ENCODE measurements at places on chromosomes 2 and 18.

DNA sequence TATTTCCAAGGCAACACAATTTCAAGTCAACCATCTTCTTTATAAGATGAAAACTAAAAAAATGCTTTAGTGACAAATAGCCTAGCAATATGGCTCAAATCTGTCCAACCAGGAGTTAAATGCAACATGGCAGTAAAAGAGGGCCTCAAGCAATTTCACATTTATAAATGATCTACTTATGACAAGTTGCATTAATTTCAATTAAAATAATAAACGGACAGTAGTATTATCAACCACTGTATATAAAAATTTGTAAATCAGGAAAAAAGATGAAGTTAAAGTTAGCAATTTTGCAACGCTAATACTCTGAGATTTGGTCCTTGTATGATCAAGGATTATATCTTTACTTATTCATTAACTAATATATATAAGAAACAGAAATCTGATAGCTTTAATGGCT, 19.3 kb downstream of the CCDC88A start:
- no peak for DNase-seq

DNA sequence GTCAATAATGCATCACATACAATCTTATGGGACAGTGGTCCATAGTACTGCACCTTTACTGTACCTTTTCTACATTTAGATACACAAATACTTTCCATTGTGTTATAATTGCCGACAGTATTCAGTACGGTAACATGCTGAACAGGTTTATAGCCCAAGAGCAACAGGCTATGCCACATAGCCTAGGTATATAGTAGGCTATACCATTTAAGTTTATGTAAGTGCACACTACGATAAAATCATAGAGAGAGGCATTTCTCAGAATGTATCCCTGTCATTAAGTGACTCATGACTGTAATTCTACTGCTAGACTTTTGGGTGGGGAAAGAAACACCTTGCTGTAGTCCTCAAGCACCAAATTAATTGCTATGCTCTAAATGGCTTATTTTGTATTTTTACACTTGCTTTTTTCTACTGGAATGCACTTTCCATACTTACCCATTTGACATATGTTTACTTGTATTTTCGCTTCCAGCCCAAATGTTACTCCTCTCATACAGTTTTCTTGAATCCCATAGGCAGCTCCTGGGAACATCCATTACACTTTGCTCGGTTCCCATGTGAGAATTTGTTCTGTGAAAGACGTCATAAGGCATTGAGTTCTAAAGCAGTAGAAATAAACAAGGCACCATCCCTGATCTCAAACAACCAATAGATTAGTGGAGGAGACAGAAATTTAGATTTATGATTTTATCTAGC, 714.0 kb upstream of the ID2 start:
- no peak for DNase-seq

GRCh38 chr2:88078643-88079172, 11.1 kb downstream of the SMYD1 start:
- DNase-seq, result no peak

DNA sequence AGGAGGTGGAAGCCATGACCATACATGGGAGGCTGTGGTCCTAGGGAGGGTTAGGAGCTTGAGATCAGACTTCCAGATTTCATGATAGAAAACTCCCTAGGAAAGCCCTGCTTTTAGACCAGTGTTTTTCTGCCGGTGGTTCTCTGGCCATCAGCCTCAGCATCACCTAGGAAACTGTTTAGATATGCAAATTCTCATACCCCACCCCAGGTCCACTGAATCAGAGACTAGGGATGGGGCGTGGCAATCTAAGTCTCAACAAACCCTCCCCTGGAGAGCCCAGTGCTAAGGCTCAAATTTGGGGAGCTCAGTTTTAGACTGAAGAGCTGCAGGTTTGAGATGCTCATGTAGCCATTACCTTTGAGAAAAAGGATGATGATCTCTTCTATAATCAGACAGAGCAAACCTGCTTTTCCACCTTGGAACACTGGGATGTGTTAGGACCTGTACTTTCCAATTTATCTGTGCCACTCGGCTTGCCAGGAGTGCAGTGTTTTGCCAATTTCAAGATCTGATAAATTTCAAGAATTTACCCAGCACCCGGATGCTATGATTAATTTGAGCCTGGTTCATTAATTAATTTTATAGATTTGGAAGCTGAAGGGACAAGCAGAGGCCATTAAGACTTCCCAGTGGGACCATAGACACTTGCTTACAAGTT, 31.5 kb upstream of the LYPD6B start:
- DNase-seq, result no peak

DNA sequence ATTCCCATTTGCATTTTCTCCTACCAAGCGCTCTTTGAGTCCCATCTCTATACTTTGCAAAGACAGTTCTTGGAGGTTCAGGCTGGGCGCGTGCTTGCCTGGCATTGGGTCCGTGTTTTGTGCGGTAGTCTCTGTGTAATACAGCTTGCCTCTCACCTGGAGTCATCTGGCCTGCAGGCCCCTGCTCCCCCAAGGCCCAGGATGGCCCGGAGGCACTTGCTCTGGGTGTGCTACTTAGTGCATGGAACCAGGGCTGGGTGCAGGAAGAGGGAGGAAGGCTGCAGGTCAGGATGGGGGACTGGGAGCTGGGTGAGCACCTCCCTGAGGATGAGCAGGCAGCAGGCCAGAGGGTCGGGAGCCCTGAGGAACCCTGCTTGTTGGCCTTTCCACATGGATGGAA, 220.9 kb downstream of the LDLRAD4 start:
- no peak for DNase-seq

DNA sequence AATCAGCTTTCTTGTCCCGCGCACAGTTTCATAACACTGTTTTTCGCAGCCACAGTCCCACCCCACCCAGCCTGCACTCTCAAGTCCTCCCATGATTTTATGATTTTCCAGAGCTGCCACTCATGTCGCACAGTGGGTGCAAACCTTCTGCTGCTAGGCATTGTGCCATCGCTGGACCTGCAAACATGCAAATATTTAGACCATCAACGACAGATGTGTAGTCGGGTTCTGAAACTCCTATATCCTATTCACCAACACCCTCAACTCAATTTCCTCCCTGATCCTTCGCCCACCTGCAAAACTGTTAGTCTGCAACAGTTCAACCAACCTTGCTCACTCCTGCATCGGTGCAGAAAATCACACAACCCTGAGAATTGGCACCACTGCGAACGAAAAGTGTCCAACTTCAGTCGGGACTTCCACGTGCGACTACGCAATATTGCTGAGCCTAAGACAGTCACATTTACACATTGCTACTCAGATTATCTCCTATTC, 871 bp upstream of the ALS2 start:
- peak; percentile 16 for DNase-seq

DNA sequence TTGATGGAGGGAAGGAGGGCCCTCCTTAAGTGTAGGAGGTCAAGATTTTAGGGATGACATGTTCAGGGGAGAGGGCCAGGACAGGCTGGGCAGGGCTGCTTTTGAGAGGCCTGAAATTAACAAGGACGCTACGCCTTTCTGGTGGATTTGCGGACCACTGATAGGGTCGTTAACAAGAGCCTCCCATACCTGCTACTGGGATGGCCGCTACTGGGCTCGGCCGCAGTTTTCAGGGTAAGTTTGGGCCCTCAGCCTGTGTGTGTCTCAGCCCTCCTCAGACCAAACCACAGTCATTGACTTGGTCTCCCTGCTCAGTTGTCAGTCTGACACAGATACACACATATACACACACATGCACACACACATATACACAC, 180.9 kb downstream of the SMAD2 start:
- no peak for DNase-seq

DNA sequence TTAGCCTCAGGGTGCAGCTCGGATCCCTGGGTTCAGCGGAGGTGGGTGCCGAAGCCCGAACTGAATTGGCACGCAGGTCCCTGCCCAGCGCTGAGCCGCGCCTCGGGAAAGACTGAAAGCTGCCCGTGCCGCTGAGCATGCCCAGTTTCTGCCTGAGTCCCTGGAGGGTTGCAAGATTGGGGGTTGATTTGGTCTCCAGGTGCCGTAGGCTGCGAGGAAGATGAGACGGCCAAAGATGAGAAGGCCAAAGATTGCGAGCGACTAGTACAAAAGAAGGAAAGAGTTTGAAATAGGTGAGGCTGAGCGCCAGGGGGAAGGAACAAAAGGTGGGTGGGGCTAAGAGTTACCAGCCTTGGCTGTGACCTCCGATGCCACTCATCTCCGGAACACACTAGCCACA, 852 bp upstream of the KCNH7 start:
- no peak for DNase-seq

DNA sequence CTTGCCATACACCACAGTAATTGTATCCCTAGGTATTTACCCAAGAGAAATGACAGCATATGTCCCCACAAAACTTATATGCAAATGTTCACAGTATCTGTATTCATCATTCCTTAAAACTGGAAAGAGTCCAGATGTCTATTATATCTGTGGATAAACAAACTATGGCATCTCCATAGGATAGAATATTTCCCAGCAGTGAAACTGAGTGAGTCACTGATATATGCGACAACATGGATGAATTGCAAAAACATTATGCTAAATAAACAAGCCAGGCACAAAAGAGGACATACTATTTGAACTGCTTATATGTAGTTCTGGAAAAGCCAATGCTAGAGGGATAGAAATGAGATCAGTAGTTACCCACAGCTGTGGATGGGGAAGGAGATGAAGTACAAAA, 359.4 kb upstream of the DSEL start:
- no peak for DNase-seq

- no peak for DNase-seq
Measured at GRCh38 chr2:113878743-113879142, 11.1 kb upstream of the ACTR3 start.

DNA sequence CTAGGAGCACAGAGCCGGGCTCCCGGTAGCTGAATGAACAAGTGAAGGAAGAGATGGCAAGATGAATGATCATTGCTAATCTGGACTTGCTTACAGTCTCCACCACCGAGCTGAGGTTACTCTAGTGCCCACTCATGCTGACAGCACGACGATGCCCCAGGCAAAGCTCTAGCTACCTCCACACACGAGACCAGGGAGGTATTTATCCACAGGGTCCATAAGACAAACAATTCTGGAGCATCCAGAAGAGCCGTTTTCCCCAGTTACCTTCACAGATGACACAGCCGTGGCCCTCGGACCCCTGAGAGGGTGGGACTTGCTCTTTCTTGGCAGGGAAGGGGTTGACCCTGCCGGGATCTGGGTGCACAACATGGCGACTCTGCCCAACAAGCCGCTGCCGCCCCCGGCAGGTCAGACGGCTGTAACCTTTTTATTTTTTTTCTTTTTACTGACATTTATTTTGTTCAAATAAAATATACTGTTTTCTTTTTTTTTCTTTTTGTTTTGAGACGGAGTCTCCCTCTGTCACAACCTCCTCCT, 120.3 kb downstream of the PXDN start:
- DNase-seq, result no peak

GRCh38 chr2:134677856-134678756, 40.7 kb downstream of the TMEM163 start:
- no peak for DNase-seq

GRCh38 chr18:22109535-22109934, 59.9 kb upstream of the GATA6 start:
- DNase-seq, result no peak

DNA sequence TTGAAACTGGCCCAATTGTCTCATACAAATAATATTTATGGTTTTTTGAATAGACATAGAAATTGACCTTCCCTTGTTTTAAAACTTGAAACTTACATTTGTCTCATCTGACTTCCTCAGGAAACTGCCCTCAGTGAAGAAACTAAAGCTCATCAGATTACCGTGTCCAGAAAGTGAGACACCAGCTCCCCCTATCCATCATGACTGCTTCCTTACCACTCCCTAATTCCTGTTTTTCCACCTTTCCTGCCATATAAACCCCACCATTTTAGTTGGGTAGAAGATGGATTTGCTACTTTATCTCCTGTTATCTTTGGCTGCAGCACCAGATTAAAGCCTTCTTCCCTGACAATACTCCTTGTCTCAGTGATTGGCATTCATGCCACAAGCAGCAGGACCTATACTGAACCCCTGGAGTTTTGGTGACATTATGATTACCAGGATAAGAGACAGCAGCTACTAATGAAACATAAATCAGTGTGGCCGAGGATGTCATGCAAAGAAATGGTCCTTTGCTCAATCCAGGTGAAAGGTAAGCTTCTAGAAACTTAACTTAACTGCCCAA, 1627.6 kb upstream of the ZEB2 start:
- DNase-seq, result no peak

DNA sequence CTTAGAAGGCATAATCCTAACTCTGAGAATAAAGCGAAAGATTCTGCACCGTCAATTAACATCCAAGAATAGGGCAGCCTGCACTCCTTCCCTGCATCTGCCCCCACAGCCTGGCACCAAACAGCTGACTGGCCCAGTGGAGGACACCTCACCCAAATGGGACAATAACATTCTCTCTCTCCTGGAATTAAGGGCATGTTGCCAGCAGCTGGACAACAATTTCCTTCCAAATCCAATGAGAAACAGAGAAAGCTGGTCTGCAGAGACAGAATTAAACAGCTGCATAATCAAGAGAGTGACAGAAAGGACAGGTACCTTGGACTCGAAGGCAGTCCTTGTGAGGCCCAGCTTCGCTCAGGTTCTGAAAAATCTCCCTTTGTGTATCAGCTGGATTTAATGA, 15.0 kb downstream of the COX7A2L start:
- DNase-seq, result no peak

DNA sequence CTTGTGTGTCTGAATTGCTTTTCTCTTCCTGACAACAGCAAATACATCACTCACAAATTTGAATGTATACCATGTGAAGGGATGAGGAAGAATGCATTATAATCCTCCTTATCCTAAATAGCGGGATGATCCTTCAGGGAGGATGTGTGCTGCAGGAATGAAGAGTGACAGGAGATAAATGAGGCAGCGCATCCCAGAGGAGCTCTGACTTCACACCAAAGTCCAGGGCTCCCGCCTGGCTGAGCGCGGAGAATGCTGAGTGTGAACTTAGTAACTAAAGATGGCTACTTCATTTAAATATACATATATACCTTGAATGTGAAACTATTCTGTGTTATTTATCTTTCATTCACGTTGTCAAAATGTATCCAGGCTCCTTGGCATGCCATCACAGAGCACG, 145.2 kb upstream of the TPO start:
- DNase-seq, result no peak

DNA sequence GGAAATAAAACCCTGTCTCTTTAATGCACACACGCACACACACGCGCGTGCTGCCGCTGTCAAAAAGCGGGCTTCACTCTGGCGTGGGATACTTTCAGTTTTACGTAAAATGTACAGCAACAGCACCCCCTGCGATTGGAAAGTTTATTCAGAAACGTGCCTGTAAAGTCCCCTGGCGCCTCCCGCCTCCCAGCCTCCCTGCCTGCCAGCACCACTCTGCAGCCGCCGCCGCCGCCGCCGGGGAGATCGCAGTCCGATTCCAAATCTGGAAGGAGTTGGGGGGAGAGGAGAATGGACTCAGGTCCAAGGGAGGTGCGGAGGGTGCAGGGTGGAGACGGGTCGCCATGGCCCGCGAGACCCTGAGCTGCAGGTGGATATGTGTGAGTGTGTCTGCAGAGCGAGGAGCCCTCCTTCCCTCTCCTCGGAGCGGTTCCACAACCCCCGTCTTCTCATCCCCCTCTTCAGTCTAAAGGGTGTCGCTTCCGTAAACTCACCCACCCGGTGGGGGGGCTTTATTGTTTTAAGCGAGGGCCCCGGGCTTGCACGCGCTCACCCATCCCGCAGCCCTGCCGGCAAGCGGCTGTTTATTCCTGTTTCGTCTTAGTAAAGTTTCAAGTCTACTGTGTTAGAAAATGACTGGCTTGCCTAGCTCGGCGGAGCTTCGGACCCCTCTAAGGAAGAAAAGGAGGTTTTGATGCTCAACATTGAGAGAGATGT, 1.8 kb upstream of the BCL11A start:
- DNase-seq, result peak; percentile 84
